ENCODE measurements at places on chromosomes 3 and 15. TPM values are rescaled to one million over a fixed set of nuclear protein-coding genes. Genes with fewer than 3 reads are reported as not detected.

Gene CHRFAM7A
- 2.9 TPM for total RNA-seq

Gene LMAN1L
- not detected for total RNA-seq

Gene TSC22D2
- 10.8 TPM for total RNA-seq

Gene CTXN2
- under 0.01 TPM for total RNA-seq

Gene IL17RC
- 12.1 TPM for total RNA-seq

All from endothelial cell of coronary artery (primary cell).